ENCODE measurements at places on chromosomes 1 and 21.

GRCh38 chr1:178847396-178847849 lies 23.5 kb downstream of the ANGPTL1 start:
- DNase-seq: no peak

- no peak for DNase-seq
These were observed 181.6 kb downstream of the RASAL2 start for GRCh38 chr1:178275553-178275952.

DNA sequence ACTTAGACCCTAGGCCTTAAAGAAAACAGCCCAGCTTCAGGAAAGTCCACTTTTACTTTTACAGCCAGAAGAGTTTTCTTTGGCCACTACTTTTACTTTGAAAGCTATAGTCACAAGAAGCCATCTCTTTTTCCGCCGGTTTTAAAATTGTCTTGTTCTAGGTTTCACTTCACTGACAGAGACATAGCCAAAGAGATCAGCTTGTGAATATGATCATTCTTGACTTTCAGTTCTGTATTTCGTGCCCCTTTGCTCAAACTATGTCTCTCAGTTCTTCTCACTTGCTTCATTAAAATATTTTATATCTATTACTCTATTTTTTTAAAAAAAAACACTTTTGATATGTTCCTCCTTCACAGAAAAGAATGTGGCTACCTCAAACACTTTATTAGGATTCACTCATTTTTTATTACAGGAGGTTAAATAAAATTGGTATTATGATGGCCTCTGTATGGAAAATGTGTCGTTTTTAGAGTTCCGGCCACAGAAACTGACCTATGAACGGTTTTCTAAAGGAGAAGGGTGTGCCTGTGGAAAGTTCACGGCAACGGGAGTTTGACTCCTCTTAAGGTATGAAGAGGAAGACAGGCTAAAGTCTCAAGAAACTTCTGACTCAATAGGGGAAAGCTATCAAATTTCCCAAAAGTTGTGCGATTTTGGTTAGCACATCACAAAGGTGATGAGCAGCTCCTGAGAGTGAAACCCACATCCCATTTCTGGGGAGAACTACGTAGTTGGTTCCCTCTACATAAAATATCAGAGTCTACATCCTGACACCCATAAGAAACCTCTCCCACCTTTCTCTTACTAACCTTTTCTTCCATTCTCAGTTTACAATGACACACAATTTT lies 1.2 kb downstream of the MCOLN2 start:
- no peak for DNase-seq

GRCh38 chr1:18805925-18806849 lies 53.3 kb downstream of the TAS1R2 start:
- DNase-seq: no peak

- DNase-seq: no peak
These were observed 6.2 kb upstream of the TARBP1 start for GRCh38 chr1:234484991-234485739.

DNA sequence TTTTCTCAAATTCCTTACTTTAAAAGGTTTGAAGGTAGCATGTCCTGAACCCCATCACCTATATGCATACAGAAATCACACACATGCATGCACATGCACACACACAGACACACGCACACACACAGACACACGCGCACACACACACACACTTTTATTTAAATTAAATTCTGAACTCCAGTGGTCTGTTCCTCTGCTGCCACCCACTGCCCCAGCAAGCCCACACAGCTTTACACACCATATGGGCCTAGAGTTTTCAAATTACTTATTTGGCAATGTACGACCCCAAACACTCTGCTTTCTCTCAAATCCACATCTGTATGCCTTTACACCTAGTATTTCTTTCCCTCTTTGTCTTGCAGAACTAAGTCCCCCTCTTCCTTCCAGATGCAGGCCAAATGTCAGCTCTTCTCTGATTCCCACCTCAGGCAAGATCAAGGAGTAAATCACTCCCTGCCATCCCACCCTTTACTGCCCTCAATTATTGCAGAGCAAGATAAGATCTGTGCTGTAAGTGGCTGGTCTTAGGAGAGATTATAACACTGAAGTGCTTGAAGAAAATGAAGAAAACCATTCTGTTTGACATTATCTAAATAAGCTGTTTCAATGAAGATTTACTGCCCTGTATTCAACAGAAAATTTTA lies 429.9 kb upstream of the CXADR start:
- no peak for DNase-seq

GRCh38 chr1:232973652-232974611 lies 23.5 kb downstream of the NTPCR start:
- no peak for DNase-seq
